ENCODE measurements at places on chromosomes 11 and 22.

GRCh38 chr11:1460986-1461825, 25.4 kb downstream of the MOB2 start:
- DNase-seq: no peak

DNA sequence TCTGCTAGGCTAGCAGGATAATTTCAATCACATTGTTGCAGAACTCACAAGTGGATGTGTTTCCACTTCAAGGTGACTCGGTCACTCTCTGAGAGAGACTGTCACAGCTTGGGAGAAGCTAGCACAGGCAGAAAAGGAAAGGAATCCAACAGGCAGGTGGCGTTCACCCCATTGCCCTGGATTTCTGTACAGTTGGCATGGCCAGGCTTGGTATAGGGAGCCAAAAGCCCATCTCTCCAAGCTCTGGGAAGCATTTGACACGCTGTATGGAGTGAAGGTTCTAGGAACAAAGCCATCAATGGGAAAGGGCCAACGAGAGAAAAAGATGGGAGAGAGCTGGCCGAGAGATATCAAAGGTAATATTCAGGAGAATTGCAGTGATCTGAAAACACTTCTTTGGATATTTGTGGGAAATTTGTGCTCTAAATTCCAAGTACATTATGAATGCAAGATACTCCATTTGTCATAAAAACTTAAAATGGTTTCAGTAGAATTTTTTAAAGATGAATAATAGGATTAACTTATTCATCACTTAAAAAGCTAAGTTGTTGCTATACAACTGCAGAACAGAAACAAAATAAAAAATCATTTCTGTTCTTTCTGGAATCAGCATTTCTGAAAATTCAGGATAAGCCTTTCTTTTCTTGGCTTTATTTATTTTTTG, 223.5 kb upstream of the NTM start:
- no peak for DNase-seq

DNA sequence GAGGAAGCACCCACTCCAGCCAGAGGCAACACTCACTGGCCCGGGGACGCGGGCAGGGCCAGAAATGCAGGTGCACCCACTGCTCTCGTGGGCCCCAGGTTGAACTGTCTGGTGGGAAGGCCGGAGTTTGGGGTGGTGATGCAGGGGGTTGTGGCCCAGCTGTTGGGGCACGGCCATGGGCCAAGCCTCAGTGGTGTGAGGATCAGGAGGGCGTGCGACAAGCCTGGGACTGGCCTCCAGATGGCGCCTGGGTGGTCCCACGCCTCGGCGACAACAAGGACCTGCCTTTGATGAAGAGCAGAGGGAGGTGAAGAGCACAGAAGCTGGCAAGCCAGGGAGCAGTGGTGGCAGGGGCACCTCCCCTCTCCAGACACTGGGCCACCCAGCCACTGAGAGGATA, 240.8 kb downstream of the BRD1 start:
- DNase-seq: no peak

- DNase-seq: no peak
Measured at GRCh38 chr11:77055101-77055561, 11.6 kb upstream of the CAPN5 start.

- no peak for DNase-seq
Measured at GRCh38 chr22:35971456-35972119, 57.0 kb downstream of the RBFOX2 start.

DNA sequence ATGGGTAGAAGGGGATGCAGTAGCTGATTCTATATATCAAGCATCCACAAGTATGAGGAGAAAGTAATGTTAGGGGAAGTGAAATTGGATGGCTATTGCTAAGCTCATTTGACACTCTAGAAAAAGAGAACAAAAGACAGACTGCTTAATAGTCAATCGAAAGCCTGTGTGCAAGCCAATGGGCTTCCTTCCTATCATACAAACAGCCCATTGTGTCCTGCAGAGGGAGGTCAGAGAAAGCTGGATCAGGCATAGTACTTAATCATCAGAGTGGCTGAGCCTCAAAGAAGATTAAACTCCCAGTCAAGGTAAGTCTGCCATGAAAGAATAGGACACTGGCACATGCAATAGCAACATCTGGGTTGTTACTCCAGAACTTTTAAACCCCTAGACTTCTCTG, 50.9 kb upstream of the PGR start:
- no peak for DNase-seq

DNA sequence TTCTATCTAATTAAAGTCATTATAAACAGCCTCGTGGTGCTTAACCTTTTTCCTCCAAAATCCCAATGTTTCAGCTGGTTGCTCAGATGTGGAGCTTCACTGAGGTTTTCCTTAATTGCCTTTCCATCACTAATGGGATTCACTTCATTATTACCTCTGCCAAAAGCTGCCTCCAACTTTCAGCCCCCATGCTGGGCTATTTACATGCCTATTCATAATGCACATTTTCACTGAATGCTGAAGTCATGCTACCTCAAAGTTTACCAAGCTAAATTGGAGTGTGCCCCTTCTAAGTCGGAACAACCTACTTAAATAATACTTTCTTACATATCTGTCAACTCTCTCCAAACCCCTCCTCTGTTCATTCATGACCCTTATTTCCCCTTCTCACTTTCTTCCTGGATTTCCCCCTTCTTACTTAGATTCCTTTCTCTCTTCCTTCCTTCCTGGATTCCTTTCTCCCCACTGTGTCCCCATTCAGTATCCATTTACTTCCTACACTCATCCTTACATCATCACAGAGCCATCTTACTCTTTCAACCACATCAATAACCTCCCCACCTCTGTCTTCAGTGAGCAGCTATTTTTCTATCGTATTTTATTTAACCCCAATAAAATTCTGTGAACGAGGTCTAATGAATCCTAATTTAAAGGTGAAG, 887.3 kb upstream of the TENM4 start:
- no peak for DNase-seq

DNA sequence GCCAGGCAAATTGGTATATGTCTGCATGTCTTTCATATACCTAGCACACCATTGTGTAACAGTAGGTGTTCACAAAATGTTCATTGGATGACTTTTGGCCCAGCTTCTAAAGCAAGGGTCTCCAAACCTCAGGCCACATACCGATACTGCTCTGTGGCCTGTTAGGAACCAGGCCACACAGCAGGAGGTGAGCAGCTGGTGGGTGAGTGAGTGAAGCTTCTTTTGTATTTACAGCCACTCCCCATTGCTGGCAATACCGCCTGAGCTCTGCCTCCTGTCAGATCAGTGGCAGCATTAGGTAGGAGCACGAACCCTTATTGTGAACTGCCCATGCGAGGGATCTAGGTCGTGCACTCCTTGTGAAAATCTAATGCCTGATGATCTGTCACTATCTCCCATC, 836.6 kb downstream of the NTM start:
- DNase-seq: no peak

- no peak for DNase-seq
Measured at GRCh38 chr22:47371263-47372090, 609.0 kb downstream of the TBC1D22A start.

GRCh38 chr11:131622193-131622592, 251.8 kb downstream of the NTM start:
- no peak for DNase-seq

- no peak for DNase-seq
Measured at GRCh38 chr22:23626286-23626975, 5.7 kb downstream of the DRICH1 start.

DNA sequence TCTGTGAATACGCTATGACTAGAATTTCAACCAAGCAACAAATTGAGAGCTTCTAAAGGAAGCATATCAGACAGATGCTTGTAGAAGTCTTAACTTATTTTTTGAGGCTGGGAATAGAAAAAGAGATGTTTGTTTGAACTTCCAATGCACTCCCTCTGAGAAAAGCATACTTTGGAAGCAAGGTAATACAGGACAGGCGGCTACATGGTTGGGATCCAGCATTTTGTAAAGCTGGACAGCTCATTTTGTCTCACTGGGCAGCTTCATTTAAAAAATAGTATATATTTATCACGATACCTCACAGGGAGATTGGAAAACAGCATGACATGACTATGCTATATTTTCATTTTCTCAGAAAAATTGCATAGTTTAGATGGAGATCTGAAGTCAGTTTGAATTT, 821.3 kb upstream of the API5 start:
- no peak for DNase-seq

DNA sequence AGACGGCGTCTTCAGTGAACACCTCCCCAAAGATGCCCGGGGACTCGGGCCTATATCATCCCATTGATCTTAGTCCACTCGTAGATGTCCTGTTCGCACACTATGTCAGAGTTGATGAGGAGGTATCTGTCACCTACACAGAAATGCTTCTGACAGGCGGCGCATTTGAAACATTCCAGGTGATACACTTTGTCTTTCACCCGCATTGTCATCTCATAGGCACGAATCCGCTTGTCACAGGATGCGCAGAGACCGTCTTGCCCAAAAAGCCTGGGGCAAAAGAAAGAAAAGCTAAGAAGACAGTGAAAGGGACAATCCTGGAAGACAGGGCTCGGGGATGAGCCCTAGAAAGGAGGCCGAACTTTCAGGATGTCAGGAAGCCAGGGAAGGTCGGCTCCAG, 32.6 kb downstream of the LMO2 start:
- no peak for DNase-seq

DNA sequence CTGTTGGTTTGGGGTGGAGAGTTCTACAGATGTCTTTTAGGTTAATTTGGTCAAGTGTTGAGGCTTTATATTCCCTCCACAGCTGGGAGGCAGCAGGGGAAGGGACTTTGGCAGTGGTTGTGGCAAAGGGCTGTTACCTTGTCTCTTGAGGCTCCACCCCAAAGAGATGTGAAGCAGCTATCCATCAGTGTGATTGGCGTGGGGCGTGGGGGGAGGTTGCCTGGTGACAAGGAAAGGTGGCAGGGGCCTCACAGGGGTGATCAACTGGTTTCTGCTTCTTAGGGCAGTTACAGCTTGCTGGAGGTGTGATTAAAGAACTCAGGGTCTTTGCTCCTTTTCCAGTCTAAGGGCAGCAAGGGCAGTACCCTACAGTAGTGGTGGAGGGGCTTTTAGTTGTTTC, 59.3 kb downstream of the FANCF start:
- DNase-seq: no peak

- DNase-seq: no peak
Measured at GRCh38 chr11:113192121-113192925, 122.1 kb upstream of the TTC12 start.

- no peak for DNase-seq
Measured at GRCh38 chr11:79119491-79120284, 321.1 kb downstream of the TENM4 start.

- DNase-seq: no peak
Measured at GRCh38 chr11:84383576-84383975, 1097.4 kb upstream of the CCDC90B start.

DNA sequence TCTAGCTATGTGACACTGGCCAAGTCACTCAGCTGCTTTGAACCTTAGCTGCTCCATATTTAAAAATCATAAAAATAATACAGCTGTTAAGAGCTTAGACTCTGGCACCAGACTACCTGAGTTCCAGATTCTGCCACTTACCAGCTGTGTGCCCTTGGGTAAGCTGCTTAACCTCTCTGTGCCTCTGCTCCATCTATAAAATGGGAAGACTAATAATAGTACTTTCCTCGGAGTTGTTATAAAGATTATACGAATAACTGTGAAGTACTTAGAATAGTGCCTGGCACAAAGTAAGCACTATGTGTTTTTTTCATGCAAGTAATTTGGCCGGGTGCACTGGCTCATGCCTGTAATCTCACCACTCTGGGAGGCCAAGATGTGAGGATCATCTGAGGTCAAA, 1.4 kb downstream of the HDHD5 start:
- no peak for DNase-seq

GRCh38 chr11:64650923-64651523, 60.0 kb downstream of the SLC22A12 start:
- no peak for DNase-seq

DNA sequence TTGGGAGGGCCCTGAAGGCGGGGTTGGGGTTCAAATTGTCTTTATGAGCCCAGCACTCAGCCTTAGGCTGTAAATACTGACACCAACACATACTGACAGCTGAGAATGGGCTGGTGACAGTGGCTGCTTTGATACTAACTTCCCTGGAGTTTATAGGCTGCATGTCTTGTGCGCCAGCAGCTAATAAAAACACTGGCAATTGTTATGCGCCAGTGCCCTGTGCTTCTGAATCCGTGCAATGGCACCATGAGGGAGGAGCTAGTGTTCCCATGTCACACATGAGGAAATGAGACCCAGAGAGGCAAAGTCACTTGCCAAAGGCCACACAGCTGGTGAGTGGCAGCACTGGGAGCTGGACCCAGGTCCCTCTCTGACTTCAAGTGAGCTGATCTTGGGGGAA, 23.8 kb downstream of the SHISAL1 start:
- no peak for DNase-seq

GRCh38 chr11:93155738-93156137, 42.1 kb downstream of the SLC36A4 start:
- no peak for DNase-seq

GRCh38 chr11:110866081-110866480, 153.8 kb upstream of the ARHGAP20 start:
- no peak for DNase-seq

GRCh38 chr11:29495676-29496075, 521.2 kb downstream of the KCNA4 start:
- DNase-seq: no peak

GRCh38 chr22:19892257-19892879, 37.7 kb upstream of the GNB1L start:
- no peak for DNase-seq

DNA sequence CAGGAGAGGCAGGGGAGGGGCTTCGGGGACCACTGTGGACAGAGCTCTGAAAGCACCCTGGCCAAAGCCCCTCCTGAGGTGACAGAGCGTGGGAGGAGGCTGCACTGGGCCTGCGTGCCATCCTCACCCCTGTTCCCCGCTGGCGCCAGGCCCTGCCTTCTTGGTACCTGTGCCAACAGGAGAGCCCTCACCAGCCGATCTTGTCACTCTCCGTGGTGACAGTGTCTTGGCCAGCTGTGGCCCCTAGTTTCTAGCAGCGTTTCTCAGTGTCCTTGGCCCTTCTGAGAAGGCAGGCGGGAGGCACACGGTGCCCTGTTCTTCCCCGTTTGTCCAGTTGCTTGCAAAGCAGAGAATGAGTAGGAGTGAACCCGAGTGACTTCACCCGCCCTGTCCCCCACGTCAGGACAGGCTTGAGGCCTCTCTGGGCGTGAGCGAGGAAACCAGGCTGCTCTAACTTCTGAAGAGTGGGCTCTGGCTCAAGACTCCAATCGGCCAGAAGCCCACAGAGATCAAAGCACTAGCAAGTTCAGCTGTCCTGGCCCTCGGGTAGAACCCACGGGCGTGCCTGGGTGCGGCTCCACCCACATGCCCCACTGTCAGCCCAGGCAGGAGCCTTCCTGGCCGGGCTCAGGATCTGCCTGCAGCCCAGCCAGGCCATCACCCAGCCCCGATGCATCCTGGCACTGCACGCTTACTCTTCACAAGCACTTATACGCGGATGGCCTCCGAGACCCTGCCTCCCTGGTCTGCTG, 60.2 kb upstream of the EMID1 start:
- DNase-seq: no peak

Data from GF-D8 (cell line).